ENCODE measurements at places on chromosomes 7 and 10.

GRCh38 chr7:29019896-29020295 lies 61.8 kb upstream of the TRIL start:
- no peak for DNase-seq

- DNase-seq, result no peak
These were observed 112.2 kb upstream of the PDCD4 start for GRCh38 chr10:110759523-110759922.

- no peak for DNase-seq
These were observed 183.2 kb upstream of the ITGB1 start for GRCh38 chr10:33141251-33141650.

GRCh38 chr10:124229201-124229988 lies 136.0 kb upstream of the CHST15 start:
- no peak for DNase-seq

- peak; percentile 26 for DNase-seq
These were observed 397.2 kb downstream of the EXOC4 start for GRCh38 chr7:133650069-133650468.

- no peak for DNase-seq
These were observed 13.8 kb downstream of the BAIAP2L1 start for GRCh38 chr7:98387131-98387530.

- no peak for DNase-seq
These were observed 28.7 kb downstream of the TMEM106B start for GRCh38 chr7:12239806-12240205.

DNA sequence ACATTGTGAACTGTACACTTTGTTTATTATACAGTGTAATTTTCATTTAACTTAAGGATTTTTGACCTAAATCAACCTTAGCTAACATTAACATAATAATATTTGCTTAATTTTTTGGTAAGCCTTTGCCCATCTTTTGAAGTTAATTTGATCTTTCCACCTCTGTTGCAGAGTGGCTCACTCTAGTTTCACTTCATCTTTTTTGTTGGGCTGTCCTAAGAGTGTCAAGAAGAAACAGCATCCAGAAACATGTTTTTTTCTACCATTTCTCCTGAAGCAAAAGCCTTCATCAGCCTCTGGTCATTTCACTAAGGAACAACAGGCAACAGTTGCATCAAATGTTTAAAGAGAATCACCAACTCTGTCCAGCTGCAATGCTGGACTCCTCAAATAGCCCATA lies 824.7 kb downstream of the REEP3 start:
- no peak for DNase-seq

DNA sequence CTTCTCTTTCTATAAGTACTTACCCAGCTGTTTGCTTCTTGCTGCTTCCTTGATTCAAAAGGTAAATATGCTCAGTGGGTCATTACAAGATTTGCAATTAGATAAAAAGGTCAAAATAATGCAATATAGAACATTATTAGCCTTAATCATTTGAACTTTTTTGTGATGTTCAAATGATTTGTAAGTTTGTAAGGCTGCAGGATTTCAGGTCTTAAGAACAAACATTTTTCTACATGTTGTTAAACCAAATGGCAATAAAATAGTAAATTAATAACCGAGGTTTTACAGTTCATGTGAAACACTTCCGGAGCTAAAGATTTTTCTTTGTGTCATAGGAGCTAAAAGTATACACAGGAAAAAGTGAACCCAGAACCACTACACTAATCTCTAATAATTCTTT lies 16.2 kb upstream of the SCIN start:
- no peak for DNase-seq

DNA sequence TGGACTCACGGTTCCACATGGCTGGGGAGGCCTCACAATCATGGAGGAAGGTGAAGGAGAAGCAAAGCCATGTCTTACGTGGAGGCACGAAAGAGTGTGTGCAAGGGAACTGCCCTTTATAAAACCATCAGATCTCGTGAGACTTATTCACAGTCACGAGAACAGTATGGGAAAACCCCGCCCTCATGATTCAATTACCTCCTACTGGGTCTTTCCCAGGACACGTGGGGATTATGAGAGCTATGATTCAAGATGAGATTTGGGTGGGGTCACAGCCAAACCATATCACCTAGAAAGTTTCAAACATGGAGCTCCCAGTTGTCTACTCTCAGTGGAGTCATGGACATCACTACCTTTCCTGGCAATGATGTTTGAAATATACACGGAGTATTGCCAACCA lies 49.6 kb downstream of the CYCS start:
- DNase-seq, result no peak

DNA sequence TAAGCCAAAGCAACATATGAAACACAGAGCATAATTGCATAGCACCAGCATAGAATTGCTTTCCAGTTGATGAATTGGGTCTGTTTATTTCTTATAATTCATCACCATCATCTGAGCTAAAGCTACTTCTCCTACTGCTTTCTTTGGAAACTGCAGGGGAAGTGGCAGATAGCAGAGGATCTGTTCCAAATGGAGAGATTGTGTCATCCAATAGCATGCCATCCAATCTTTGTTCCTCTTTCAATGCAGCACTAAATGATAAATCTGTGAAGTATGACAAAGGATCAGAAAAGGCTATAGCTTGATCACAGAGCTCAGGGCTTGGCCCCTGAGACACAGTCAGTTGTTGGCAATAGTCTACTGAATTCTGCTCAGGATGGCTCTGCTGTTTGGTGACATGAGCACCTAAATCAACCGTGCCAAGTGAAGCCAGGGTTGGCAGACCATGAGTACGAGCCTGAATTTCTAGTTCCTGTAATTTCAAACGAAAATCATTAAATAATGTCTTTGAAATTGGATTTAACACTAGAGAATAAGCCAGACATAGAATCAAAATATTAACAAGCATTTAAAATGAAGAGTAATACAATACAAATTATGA lies 90.0 kb downstream of the TFEC start:
- no peak for DNase-seq

DNA sequence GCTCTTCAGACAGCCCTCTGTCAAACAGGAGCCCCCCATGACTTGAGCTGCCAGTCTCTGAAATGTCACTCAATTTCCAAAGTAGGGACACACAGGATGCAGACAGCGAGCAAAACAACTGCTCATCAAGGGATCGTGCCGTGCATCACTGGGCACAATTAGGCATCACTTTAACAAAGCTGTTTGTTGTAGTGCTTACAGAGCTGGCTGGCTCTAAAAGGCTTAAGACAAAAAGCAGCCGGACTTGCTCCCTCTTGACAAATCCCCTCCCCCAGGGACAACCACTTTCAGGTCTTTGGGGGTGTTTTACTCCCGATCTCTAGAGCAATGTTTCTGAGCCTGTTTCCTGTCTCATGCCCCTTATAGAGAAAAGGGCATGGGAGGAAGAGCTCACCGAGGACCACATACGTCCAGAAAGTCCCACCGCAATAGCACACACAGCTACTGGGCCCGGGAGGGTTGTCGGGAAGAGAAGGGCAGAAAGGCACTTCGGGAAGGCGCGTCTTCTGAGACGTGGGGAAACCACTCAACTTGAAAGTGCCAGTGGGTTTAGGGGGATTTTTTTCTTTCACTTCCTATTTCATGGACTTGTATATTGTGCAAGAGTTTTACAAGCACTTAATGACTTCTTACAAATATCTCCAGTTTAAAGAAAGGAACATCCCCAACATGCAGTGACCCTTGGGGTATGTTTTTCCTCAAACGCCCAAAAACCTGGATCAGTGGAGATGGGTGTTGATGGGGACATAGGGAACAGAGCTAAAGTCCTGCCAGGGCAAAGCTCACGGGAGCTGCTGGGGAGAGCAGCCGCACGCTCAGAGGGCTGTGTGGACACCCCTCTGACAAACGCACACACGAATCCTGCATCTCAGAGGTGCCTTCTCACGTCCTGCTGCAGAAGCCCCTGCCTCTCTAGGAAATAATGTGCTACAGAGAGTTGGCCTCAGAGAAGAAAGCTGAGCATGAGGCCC lies 27.1 kb downstream of the LRRC20 start:
- no peak for DNase-seq

GRCh38 chr10:49613165-49613881 lies 514 bp upstream of the CHAT start:
- DNase-seq, result no peak

- DNase-seq, result no peak
These were observed 112.0 kb downstream of the EBF3 start for GRCh38 chr10:129851941-129852640.

GRCh38 chr7:68125168-68125567 lies 1128.5 kb downstream of the TYW1 start:
- no peak for DNase-seq

DNA sequence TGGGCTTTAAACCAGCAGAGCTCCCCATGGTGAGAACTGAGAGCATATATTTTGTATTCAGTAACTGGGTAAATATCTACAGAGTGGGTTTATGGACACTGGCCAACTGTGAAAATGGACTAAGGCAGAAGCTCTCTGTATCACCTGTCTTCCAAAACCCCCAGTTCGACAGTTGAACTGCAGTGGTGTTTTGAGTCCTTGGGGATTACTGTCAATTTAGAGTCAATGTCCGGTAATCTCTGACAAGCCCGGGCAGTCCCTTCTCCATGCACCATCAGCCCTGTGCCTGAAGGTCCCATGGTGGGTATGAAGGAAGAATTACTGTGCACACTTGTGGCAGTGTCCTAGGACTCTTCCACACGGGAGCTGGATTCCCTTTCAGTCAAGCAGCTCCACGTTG lies 235.0 kb downstream of the CCSER2 start:
- DNase-seq, result no peak

- no peak for DNase-seq
These were observed 50.5 kb downstream of the VIPR2 start for GRCh38 chr7:159094023-159094740.

DNA sequence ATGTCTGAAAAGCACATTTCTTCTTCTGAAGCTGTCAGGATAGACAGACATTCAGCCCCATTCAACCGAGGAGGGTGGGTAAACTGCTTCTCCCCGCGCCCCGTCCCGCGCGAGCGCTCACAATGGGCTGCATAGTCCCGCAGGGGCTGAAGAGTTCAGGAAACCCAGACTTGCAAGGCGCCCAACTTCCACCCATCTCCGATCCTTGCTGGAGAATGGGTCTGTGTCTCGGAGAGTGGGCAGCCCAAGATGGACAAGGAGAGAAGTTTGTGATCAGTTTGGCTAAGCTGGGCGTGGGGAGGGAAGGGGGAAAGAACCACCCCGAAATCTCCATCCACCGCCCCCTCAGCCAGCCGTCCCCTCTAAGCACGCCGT lies 686 bp downstream of the AASS start:
- DNase-seq, result no peak

- DNase-seq, result no peak
These were observed 68.1 kb upstream of the NPTX2 start for GRCh38 chr7:98548971-98549370.

- DNase-seq, result peak; percentile 60
These were observed 640.8 kb downstream of the XPNPEP1 start for GRCh38 chr10:109282510-109282909.

GRCh38 chr10:72330069-72330426 lies 24.7 kb downstream of the DNAJB12 start:
- DNase-seq, result no peak

DNA sequence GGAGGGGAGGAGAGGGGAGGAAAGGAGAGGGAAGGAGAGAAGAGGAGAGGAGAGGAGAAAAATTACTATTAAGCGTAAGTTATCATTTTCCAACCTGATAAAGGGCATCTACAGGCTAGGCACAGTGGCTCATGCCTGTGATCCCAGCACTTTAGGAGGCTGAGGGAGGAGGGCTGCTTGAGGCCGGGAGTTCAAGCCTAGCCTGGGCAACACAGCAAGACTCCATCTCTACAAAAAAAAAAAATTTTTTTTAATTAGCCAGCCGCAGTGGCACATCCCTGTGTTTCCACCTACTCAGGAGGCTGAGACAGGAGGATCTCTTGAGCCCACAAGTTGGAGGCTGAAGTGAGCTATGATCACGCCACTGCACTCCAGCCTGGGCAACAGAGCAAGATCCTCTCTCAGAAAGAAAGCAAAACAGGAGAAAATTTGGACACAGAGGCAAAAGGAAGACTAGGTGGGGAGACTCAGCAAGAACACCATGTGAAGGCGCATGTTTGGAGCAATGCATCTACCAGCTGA lies 35.2 kb upstream of the GTF2I start:
- no peak for DNase-seq

DNA sequence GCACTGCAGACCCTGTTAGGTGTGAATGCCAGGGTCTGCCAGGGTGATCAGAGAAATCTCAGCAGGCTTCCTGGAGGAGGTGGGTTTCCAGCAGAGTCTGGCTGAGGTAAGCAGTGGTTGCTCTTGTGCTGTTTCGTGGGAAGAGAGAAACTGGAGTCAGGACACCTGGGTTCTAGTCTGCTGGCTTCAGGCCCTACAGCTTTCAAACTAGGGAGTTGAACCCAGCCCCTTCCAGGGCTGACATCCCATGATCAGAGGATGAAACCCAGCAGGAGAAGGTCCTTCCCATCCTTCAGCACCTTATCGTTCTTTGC lies 116.8 kb downstream of the CDH23 start:
- DNase-seq, result no peak

- no peak for DNase-seq
These were observed 31.7 kb upstream of the ANKRD2 start for GRCh38 chr10:97540669-97541500.

GRCh38 chr7:94417901-94418300 lies 23.2 kb downstream of the COL1A2 start:
- no peak for DNase-seq

DNA sequence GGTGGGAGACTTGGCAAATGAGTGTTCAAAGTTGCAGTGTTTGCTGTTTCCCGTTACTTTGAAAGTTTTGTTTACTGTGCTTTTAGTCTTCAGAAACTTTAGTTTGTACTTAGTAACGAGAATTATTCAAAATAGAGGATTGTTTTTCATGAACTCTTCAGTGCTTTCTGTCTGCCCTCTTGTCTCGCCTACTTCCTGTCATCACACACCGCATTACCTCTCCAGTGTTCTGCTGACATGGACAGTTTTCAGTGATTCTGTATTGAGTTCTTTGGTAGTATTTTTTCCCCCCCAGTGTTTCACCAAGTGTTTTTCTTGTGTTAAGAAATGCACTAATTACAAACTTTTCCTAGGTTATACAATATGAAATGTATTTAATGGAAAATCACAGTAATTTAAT lies 207.0 kb downstream of the MLLT10 start:
- DNase-seq, result no peak

DNA sequence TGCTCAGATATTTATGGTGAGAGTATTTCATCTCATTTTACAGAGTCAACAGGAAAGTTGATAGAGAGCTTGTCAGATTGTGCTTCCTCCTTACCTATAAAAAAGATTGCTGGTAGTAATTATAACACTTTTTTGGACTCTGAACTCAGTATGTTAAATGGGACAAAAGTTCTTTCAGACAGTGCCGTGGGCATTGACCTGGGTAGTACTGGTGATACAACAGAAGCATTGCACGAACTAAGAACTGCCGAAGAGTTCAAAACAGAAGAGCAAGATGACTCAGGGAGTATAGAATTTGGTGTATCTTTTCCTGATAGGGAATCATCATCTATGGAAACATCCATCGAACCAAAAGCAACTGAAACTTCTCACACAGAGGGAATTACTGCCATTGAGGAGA lies 58.6 kb downstream of the LOXL4 start:
- DNase-seq, result no peak

GRCh38 chr10:61390851-61391250 lies 62.3 kb downstream of the TMEM26 start:
- DNase-seq, result no peak

Measured in AG04450 (cell line).